ENCODE measurements at places on chromosomes 11 and 22.

DNA sequence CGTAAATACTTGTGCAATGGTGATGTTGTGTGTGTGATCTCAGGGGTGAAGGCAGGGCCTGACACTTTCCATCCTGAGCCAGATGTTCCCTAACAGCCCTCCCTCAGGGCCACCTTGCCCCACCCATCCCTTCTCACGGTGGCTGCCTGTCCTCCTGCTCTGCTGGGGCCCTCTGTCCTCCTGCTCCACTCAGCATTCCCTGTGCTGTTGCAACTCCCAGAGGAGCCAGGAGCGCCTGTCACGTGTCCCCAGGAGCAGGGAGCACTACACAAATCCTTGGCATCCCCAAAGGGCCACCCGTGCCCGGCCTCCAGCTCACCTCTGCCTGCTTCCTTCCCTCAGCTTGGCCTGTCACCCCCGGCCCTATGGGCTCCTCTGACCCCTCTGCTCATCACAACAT is 10.2 kb upstream of the CSNK1E start:
- DNase-seq: no peak

GRCh38 chr11:60821827-60822599 is 19.9 kb upstream of the CCDC86 start:
- no peak for DNase-seq

DNA sequence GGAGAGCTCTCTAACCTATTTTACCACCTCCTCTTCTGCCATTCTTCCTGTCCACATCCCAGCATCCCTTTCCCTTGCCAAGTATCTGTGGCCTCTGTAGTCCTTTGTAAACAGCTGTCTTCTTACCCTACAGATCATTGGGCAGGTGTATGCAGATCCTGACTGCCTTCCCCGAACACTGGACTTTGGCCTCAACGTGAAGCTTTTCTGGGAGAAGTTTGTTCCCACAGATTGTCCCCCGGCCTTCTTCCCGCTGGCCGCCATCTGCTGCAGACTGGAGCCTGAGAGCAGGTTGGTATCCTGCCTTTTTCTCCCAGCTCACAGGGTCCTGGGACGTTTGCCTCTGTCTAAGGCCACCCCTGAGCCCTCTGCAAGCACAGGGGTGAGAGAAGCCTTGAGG is 17.3 kb downstream of the PIK3IP1 start:
- no peak for DNase-seq

DNA sequence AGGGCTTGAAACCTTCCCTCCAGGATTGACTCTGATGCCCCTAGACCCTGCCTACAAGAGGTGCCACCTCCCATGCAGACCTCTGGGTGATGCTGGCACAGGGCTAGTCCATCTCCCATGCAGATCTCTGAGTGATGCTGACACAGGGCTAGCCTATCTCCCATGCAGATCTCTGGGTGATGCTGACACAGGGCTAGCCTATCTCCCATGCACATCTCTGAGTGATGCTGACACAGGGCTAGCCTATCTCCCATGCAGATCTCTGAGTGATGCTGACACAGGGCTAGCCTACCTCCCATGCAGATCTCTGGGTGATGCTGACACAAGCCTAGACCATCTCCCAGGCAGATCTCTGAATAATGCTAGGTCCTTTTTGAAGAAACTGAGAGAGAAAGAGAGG is 321.7 kb downstream of the NTM start:
- DNase-seq: no peak

DNA sequence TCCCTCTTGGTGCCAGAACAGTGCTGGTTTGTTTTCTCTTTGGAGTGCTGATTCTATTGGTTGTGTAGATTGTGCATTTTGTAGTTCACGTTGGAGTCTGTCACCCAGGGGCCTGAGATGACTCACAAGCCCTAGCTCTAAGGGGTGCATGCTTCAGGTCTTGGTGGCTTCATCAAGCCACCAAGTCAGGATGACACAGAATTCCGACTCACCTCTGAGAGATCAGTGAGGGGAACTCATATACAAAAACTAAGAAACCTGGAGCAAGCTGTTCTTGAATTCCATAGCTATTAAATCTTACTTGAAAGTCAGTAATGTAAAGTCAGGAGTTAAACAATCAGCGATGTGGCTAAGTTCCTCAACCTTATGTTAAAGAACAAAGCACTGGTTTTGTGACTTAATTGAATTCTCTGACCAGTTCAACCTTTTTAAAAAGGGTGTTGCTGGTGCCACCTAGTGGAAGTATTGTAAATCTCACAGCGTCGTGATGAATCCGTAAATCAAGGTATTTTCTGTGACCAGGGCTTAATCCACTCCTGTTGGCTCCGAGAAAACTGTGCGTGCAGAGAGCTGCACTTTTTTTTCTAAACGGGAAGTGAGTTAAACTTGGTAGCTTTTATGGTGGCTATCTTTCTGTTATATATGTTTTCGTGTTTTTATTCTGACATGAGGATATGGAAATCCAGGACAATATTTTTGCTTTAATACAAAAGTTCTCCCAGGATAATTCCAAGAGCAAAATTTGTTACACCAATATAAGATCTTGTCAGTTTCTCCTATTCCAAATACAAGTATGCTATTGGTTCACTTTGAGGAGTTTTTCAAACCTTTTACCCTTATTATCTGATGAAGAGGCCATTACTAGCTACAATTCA is 14.6 kb downstream of the MMP13 start:
- peak; percentile 46 for DNase-seq

DNA sequence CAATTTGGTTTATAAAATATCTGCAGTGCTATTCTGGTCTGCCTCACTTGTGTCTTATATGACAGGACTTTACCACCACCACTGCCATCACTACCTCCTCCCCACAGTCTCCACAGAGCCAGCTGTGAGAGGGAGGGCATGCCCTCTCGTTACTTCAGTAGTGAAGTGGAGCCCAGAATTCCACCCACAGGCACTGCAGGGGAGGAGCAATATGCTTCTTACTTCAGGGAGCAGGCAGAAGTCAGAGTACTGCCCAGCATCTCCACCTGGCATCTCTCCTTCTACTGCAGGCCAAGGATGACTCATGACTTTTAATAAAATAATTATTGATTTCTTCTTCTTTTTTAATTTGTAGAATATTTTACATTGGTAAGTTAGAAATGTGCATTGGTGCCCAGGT is 255.5 kb downstream of the DYNC2H1 start:
- DNase-seq: no peak

- DNase-seq: no peak
Observed at GRCh38 chr11:46361283-46362155, 14.3 kb downstream of the DGKZ start.

GRCh38 chr11:124727474-124727873 is 12.3 kb upstream of the NRGN start:
- DNase-seq: no peak

- no peak for DNase-seq
Observed at GRCh38 chr11:75402002-75402773, 2.9 kb downstream of the RPS3 start.

DNA sequence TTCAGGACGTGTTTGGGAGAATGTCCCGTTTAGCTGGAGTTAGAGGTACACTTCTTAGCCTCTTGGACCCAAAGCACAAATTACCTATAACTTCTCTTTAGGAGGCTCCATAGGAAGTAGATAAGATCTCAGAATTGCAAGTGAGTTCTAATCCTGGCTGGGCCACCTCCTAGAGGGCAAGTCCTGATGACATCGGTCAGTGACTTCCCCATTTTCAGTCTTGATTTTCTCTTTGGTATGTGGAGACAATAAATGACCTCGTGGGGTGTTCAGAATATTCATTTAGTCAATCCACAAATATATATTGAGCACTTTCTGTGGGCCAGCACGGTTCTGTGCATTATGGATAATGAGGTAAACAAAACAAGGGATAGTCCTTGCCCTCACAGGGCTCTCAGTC is 208.6 kb downstream of the CWF19L2 start:
- DNase-seq: no peak

DNA sequence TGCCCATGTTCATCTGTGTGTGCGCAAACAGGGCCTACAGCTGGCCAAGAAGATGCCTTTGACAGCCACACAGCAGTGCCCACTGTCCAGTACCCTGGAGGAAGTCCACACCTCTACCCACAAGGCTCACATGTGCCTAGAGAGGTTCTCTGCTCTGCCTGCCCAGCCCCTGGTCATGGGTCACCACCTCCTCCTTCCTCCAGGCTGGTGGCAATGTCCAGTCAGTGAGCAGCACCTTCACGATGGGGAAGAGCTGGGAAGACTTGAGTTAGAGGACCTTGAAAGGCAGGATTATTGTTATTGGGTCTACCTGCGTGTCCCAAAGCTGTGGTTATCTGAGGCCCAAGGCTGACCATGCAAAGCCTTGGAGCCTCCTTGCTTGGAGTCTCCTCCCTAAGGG is 28.4 kb upstream of the TTC12 start:
- DNase-seq: no peak

DNA sequence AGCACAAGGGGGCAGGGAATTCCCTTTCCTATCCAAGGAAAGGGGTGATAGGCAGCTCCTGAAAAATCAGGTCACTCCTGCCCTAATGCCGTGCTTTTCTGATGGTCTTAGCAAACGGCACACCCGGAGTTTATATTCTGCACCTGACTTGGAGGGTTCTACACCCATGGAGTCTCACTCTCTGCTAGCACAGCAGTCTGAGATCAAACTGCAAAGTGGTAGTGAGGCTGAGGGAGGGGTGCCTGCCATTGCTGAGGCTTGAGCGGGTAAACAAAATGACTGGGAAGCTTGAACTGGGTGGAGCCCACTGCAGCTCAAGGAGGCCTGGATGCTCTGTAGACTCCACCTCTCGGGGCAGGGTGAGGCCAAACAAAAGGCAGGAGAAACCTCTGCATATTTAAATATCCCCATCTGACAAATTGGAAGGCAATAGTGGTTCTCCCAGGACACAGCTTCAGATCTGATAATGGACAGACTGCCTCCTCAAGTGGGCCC is 194.7 kb downstream of the OR4A47 start:
- no peak for DNase-seq

DNA sequence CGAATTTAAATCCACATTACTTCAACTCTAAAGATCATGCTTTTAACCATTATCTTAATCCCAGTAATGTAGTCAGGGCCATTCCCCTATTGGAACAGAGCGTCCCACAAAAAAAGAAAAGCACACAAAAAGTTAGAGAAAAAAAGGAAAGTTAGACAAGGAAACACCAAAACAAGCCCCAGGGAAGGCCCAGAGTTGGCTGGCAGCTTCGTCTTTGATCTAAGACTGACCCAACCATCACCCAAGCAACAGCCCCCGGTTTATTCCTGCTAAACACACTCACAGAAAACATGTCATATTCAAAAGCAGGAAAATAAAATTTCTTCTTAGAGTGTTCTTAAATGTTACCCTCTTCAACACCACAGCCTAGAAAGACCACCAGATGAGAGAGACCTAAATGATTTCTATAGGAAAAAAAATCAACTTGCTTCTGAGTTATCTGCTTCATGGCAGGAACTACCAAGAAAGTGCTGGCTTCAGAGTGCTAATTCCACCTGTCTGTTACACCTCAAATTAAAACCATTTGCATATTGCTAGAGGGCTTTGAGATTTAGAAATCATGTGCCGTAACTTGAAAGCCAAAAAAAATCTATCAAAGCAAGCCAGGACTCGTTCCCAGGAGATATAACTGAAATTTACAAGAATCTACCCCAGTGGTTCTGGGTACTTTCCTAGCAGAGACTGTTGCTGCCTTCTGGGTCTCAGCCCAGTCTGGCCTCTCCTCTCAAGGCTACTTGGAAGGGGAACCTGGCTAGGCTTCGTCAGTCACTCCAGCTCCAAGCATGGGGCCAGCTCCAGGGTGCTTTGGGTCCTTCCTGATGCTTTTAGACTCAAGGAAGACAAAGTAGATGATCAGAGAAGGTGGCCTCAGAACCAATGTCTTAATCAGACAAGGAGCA is 31.2 kb downstream of the POU2AF3 start:
- DNase-seq: no peak

GRCh38 chr11:69860796-69861445 is 41.7 kb upstream of the FGF3 start:
- DNase-seq: no peak

DNA sequence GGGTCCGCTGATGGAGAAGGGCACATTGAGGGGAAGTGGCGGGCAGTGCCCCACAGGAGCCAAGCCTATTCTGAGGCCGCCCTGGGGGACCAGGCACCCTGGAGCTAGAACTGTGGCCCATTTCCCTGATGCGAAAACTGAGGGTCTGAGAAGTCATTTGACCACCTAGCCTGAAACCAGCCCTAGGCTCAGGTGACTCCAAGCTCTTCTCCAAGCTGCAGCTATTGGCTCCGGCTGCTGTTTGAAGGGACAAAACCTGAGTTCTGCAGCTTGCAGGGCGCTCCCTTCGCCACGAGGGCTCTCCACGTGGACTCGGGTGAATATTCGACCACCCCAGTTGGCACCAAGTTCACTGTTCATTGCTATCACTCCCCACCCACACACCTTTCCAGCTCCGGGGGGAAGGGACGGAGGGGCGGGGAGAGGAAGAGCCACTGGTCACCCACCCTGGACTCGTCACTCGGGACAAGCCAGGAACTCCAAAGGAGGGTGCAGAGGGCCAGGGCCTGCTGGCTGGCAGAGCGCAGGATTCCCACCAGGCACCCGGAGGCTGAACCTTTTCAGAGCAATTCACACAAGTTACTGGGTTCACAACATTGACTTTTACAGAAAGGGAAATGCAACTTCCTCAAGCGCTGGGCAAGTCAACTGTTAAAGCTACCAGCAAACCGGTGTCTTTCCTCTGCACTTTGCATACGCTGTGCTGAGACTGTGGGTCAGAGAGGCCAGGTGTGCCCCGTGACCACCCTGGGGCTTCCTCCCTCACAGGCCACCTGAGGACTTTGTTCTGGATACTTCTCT is 1.1 kb upstream of the RAC2 start:
- DNase-seq: no peak

DNA sequence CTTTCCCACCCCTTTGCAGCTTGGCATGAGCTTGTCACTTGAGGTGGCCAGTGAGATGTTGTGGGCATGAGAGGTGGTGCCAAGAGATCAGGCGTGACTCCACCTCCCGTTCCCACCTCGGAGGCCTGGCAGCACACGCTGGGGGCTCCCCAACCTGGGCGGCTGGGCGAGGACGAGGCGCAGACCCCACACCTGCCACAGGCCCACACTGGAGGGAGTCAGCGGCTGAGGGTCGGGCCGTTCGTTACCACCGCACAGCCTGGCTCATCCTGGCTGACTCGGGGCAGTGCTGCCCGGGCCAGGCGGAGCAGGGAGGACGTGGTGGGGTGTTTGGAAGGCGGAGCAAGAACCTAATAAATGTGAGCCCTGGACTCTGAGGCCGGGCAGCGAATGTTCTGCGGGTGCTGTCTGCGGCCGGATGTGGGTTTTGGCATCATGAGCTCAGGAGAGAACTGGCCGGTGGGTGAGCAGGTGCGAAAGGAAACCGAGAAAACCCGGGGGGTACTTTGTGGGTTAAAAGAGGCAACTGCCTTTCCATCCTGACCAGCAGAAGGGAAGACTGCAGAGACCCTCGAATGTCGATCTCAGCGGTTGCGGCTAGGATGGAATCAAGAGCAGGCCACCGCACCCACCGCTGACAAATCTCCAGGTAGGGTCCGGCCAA is 10.2 kb upstream of the IFITM3 start:
- DNase-seq: no peak

Data from NCI-H2029 treated with DMSO at 0.1 percent for 48 hours (cell line).